Type B pancreatic cell (in vitro differentiated cells): ENCODE measurements at places on chromosomes 4 and X. TPM values are rescaled to one million over a fixed set of nuclear protein-coding genes. Genes with fewer than 3 reads are reported as not detected.

DNA sequence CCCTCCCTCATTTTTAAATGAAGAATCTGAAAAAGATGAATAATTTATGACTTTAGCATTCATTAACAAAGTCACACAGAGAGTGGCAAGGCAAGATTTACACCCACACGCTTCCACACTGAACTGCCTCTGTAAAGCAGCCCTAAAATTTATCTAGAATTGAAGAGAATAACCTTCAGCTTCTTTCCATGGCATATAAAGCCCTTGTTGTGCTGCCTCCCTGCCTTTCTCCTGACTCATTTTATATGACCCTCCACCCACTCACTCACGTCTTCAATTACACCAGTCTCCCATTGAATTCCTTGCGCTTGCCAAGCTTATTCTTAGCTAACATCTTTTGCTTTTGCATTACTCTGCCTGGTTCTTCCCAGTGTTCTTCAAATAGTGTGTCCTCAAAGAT is 2649.3 kb downstream of the PCDH7 start:
- H3K4me3 ChIP-seq: no peak overlapping the region
- no peaks in the 10 kb centered on the region for H3K27me3 ChIP-seq
- peaks cover 1% of the 10 kb centered on the region for H3K4me1 ChIP-seq
- no peaks in the 10 kb centered on the region for H3K36me3 ChIP-seq
- H3K27ac ChIP-seq: no peak overlapping the region

- H3K4me1 ChIP-seq: peaks cover 5% of the 10 kb centered on the region
- no peaks in the 10 kb centered on the region for H3K36me3 ChIP-seq
- H3K27me3 ChIP-seq: no peaks in the 10 kb centered on the region
- no peak overlapping the region for H3K27ac ChIP-seq
- no peak for DNase-seq
- no peak overlapping the region for H3K4me3 ChIP-seq
Measured at GRCh38 chrX:18769364-18769763, 61.9 kb downstream of the PPEF1 start.

- H3K27me3 ChIP-seq: no peaks in the 10 kb centered on the region
- H3K4me3 ChIP-seq: no peak overlapping the region
- no peak for DNase-seq
- peaks cover 5% of the 10 kb centered on the region for H3K36me3 ChIP-seq
Measured at GRCh38 chr4:169658975-169659715, 38.8 kb downstream of the CLCN3 start.

GRCh38 chr4:37023504-37023903 is 221.0 kb upstream of the NWD2 start:
- no peak overlapping the region for H3K4me3 ChIP-seq
- no peak for DNase-seq
- no peaks in the 10 kb centered on the region for H3K4me1 ChIP-seq
- no peaks in the 10 kb centered on the region for H3K27me3 ChIP-seq
- no peak overlapping the region for H3K27ac ChIP-seq

GRCh38 chr4:6272863-6273660 is 3.4 kb downstream of the WFS1 start:
- H3K4me1 ChIP-seq: peaks cover 43% of the 10 kb centered on the region
- peak overlapping the region; percentile 81 for H3K27ac ChIP-seq
- H3K4me3 ChIP-seq: peak overlapping the region; percentile 71
- peaks cover 2% of the 10 kb centered on the region for H3K27me3 ChIP-seq
- DNase-seq: no peak
- no peaks in the 10 kb centered on the region for H3K36me3 ChIP-seq

GRCh38 chr4:162659716-162660115 is 495.9 kb upstream of the FSTL5 start:
- no peaks in the 10 kb centered on the region for H3K4me1 ChIP-seq
- no peaks in the 10 kb centered on the region for H3K36me3 ChIP-seq
- H3K27me3 ChIP-seq: no peaks in the 10 kb centered on the region
- no peak for DNase-seq

DNA sequence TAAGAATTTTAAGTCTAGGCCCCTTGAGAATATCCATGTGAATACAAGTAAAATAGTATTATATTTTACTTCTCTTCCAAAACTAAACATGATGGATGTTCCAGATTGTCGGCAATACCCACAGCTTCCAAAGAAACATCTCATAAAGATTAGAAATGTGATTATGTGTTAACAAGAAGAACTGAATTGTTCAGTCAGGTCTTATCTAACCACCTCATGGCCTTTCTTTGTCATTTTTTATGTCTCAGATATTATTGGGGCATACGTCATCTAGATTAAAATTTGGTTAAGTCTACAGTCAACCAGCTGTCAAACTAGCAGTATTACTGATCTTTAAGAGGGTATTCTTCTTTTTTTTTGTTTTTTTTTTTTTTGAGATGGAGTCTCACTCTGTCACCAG is 10.0 kb downstream of the EPGN start:
- no peak for DNase-seq
- no peak overlapping the region for H3K4me3 ChIP-seq
- H3K4me1 ChIP-seq: peaks cover 10% of the 10 kb centered on the region
- H3K36me3 ChIP-seq: no peaks in the 10 kb centered on the region
- H3K27ac ChIP-seq: no peak overlapping the region

DNA sequence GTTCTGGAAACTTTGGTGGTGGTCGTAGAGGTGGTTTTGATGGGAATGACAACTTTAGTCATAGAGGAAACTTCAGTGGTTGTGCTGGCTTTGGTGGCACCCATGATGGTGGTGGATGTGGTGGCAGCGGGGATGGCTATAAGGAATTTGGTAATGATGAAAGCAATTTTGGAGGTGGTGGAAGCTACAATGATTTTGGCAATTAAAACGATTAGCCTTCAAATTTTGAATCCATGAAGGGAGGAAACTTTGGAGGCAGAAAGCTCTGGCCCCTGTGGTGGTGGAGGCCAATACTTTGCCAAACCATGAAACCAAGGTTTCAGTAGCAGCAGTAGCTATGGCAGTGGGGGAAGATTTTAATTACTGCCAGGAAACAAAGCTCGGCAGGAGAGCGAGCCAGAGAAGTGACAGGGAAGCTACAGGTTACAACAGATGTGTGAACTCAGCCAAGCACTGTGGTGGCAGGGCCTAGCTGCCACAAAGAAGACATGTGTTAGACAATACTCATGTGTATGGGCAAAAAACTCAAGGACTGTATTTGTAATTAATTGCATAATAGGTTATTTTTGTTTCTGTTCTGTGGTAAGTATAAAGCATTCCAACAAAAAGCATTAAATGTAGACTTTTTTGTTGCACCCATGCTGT is 23.2 kb upstream of the SOD3 start:
- H3K36me3 ChIP-seq: no peaks in the 10 kb centered on the region
- H3K27me3 ChIP-seq: no peaks in the 10 kb centered on the region
- H3K4me1 ChIP-seq: no peaks in the 10 kb centered on the region

GRCh38 chrX:250965-251364 is 30.2 kb upstream of the PLCXD1 start:
- no peaks in the 10 kb centered on the region for H3K4me1 ChIP-seq
- H3K27ac ChIP-seq: no peak overlapping the region
- no peaks in the 10 kb centered on the region for H3K36me3 ChIP-seq
- no peaks in the 10 kb centered on the region for H3K27me3 ChIP-seq
- no peak overlapping the region for H3K4me3 ChIP-seq
- DNase-seq: no peak

DNA sequence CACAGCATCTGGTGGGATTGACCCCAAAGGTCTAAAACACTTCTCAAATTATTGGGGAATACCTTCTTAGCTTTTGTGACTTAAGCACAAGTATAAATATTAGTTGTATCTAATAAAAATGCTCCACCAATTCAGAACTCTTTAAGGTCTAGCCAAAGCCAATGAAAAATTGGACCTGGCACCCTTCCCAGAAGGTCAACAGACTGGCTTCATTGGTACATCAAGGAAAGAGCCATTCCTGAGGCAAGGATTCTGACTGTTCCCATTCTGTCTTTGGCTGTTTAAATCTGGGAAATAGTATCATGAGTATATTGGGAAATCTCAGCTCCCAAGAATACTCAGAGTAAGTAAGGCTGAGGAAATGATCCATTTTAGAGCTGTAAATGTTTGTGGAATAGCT is 153.0 kb upstream of the TRPC5 start:
- H3K27me3 ChIP-seq: no peaks in the 10 kb centered on the region
- H3K36me3 ChIP-seq: no peaks in the 10 kb centered on the region
- H3K4me1 ChIP-seq: no peaks in the 10 kb centered on the region
- H3K27ac ChIP-seq: no peak overlapping the region
- no peak for DNase-seq
- no peak overlapping the region for H3K4me3 ChIP-seq

DNA sequence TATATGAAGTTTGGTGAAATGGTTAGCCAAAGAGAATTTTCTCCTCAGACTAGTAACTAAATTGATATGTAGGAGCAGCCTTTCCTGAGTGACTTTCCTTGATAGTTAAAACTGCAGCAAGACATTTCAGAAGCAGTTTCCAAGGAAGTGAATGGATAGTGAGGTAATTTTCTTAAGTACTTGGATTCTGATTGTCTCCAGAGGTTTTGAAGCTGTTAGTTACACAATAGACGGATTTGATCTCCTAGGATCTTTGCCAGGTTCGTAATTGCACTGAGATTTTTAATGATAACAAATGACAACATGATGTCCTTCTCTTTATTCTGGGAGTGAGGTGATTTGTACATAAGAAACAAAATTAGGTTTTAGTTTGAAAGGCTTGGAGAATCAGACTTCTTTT is 29.2 kb downstream of the PRRG1 start:
- DNase-seq: no peak
- no peaks in the 10 kb centered on the region for H3K27me3 ChIP-seq
- no peaks in the 10 kb centered on the region for H3K36me3 ChIP-seq
- no peak overlapping the region for H3K4me3 ChIP-seq
- H3K4me1 ChIP-seq: no peaks in the 10 kb centered on the region

DNA sequence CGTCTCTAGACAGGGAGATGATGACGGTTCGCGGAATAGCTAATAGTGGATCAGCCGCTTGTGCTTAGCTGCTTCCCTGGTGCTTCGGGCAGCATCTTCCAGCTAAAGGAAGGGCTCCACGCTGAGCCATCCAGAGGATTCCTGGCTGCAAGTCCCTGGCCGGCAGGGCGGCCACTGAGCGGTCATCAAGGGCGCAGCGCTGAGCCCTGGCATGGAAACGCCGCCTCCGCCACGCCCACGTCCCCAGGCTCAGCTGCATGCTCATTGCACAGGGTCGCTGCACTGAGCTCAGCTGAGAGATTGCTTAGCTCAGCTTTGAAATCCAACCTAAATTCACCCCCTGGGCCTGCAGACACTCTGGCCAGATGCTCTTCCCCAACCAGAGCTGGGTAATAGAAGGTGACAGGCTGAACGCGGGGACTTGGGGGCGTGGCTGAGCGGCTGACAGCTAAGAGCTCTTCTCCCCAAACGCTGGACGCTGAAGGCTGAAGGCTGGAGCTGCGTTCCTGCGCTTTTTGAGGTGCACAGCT is 118.2 kb upstream of the KIT start:
- H3K27me3 ChIP-seq: peaks cover 6% of the 10 kb centered on the region
- H3K27ac ChIP-seq: no peak overlapping the region
- peaks cover 40% of the 10 kb centered on the region for H3K4me1 ChIP-seq
- H3K36me3 ChIP-seq: no peaks in the 10 kb centered on the region
- H3K4me3 ChIP-seq: peak overlapping the region; percentile 84

DNA sequence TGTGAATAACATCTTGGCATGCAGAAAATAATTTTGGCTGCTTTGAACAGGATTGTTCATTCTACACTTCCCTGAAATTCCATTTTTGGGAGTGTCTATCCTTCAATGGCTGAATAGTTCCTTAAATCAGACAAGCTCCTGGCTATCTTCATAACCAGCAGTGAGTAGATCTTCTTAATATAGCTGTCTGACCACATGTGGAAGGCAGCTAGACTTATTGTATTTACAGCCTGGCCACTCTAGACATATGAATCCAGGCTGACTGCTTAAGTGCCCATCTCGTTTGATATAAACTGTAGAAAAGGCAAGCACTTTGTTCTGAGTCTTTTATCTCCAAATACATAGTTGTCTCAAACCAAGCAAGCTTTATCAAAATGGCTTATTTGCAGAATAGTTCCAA is 40.0 kb downstream of the PWWP3B start:
- no peak overlapping the region for H3K27ac ChIP-seq
- H3K4me1 ChIP-seq: no peaks in the 10 kb centered on the region
- no peak for DNase-seq
- H3K4me3 ChIP-seq: no peak overlapping the region
- H3K27me3 ChIP-seq: no peaks in the 10 kb centered on the region

DNA sequence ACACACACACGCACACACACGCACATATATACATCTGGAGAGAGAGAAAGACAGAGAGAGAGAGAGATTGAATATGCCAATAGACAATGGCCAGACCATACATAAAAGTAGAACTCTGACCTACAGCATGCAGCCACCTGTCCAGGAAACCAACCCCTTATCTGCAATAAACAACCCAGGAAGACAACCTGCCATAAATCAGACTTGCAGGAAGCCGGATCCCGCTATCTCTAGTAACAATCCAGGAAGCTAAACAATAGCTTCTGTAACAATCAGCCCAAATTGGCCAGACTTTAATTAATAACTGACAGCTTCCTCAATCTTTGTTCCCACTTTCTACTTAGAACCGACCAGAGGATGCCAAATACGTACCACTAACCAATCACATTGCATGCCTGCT is 173.2 kb downstream of the LDB2 start:
- H3K4me3 ChIP-seq: no peak overlapping the region
- H3K27ac ChIP-seq: no peak overlapping the region
- DNase-seq: no peak

- DNase-seq: no peak
- H3K36me3 ChIP-seq: no peaks in the 10 kb centered on the region
- H3K4me1 ChIP-seq: no peaks in the 10 kb centered on the region
- H3K27ac ChIP-seq: no peak overlapping the region
- H3K27me3 ChIP-seq: no peaks in the 10 kb centered on the region
Measured at GRCh38 chr4:143016171-143016570, 168.5 kb upstream of the USP38 start.

DNA sequence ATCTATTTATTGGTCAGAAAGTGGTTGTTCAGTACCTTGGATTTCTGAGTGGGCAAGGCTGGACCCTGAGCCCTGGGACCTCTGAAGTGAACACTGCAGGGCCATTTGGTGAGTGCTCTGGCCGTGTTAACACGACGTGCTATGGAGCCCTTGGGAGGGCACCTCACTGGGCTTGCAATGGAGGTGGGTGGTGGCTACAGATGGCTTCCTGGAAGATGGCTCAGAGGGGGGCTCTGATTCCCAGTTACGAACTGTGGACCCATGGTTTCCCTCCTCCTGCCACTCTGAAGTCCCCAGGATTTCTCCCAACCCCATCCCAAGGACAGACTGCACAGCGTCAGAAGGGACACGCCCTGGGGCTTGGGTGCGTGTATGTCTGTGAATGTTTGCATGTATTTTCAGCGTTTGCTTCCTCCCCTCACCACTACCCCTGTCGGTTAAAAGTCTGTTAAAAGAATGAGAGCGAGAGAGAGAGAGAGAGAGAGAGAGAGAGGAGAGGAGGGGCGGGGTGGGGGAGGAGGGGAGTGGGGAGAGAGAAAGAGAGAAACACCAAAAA is 3.7 kb upstream of the RHOH start:
- no peaks in the 10 kb centered on the region for H3K36me3 ChIP-seq
- peaks cover 49% of the 10 kb centered on the region for H3K4me1 ChIP-seq
- no peak for DNase-seq
- peak overlapping the region; percentile 73 for H3K27ac ChIP-seq

Gene ENAM
- total RNA-seq: 0.17 and 0.41 TPM in 2 replicates

Gene RBMX
- 181 and 369 TPM in 2 replicates for total RNA-seq

Gene LANCL3
- total RNA-seq: 0.59 and 1.1 TPM in 2 replicates

Gene TRPC5OS
- not detected in 2 replicates for total RNA-seq

Gene EDA2R
- total RNA-seq: 13.2 and 13.3 TPM in 2 replicates

Gene LDOC1
- 48.7 and 52.1 TPM in 2 replicates for total RNA-seq

Gene MAB21L2
- 0.55 and 114 TPM in 2 replicates for total RNA-seq

Gene CXCL5
- total RNA-seq: 4.1 and 6.7 TPM in 2 replicates

Gene FDCSP
- total RNA-seq: not detected in 2 replicates

Gene UGT2B7
- 0.95 and 8.7 TPM in 2 replicates for total RNA-seq
